Activated CD4-positive, alpha-beta T cell treated with anti-CD3 and anti-CD28 coated beads, Interleukin-2, amount 10 ng/mL, durations not matched to agents 24 days and 14 days (primary cell): ENCODE measurements at places on chromosomes 6 and 20.
A peak's percentile ranks its signal among the peaks of the same experiment; 100 is the strongest.

- DNase-seq: peak; percentile 93
These were observed at the start of gene SLC2A4RG for GRCh38 chr20:63739130-63740069. TSS of gene SLC2A4RG (plus strand) at chr20:63739776. CDS start at chr20:63739913, 137 bp downstream.

GRCh38 chr20:62982124-62983075 is 24.4 kb downstream of the BHLHE23 start:
- no peak for DNase-seq

GRCh38 chr6:116369964-116370759 is 585 bp upstream of the DSE start:
- no peak for DNase-seq

DNA sequence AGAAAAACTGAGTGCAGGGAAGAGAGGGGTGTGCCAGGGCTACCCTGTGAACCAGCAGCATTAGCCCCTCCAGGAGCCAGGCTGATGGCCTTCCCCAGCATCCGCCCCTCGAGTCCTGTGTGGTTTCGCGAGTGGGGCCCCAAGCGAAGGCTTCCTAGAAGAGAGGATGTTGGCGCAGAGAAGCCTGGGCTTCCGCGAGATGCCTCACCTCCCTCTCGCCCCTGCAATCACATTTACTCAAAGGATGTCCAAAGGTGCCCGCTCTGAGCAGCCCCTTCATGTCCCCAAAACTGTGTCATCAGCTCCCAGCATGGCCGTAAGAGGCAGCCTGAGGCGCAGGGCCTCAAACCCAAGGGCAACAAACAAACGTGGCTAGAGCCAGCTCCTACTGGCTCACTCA is 111.7 kb downstream of the PREX1 start:
- peak; percentile 86 for DNase-seq

- DNase-seq: no peak
These were observed 359.1 kb downstream of the SAMD5 start for GRCh38 chr6:147867433-147868226.

DNA sequence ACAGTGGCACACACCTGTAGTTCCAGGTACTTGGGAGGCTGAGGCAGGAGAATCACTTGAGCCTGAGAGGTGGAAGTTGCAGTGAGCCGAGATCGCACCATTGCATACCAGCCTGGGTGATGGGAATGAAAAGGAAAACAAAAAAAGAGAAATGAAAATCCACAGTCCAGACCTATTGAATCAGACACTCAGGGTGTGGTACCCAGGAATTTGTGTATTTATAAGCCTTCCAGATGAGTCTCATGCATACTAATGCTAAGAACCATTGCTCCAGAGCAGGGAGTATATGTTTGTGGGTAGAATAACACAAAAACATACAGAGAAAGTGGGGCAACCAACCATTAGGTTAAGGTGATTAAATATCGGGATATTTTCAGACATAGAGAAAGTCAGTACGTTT is 36.1 kb upstream of the PLCB4 start:
- DNase-seq: no peak

- no peak for DNase-seq
These were observed 36.0 kb upstream of the SMIM29 start for GRCh38 chr6:34284563-34285447.

GRCh38 chr6:73739096-73739495 is 43.1 kb downstream of the CD109 start:
- peak; percentile 73 for DNase-seq

- DNase-seq: no peak
These were observed 6.8 kb downstream of the TCF21 start for GRCh38 chr6:133895573-133896343.

GRCh38 chr6:149904661-149905370 is 6.9 kb upstream of the RAET1E start:
- no peak for DNase-seq

GRCh38 chr6:67759001-67759400 is 876.1 kb upstream of the ADGRB3 start:
- DNase-seq: no peak

GRCh38 chr6:41970436-41970846 is 28.8 kb upstream of the CCND3 start:
- DNase-seq: no peak

DNA sequence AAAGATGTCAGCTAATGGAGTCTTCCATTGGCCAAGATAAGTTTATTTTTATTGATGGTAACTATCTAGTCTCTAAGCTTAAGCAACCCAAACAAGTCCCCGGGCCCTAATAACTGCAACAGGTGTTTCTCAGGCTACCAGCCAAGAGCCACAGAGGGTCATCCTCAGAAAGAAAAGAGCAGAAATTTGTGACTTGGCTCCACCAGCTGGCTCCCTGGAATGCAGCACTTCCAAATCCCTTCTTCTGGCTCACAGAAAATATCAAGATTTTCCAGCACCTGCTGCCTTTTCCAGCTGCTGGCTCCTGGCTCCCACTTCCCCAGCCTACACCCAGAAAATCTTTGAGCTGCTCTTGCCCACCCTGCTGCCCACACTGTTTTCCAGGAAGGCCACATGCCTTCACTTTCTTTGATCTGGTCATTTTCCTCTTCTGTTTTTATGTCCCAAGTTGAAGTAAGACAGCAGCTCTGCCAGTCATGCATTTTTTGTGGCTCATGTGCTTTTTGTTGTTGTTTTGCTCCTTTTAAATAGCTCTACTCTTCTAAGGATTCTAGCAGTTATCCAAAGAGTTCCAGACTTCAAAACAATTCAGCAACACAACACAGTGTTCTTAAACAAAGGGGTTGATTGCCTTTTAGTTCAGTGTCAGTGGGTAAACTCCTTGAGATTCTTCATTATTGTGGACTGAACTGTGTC is 151.0 kb upstream of the SMLR1 start:
- no peak for DNase-seq

DNA sequence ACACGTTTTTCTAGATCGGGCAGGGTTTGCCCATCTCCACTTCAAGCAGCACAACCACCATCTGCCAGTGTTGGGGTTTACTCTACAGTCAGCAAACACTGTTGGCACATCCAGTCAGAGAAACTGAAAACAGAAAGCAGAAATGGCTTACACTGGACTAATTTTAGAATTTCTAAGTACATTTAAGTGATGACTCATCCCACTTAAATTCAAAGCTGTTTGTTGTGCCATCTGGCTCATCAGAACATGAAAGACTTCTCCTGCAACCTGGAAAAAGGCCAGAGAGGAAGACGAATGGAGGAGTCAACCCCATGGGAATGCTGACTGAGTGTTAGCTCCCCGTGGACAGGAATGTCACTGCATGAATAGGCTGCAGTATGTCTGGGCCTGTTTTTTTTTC is 21.8 kb downstream of the FAM209B start:
- DNase-seq: peak; percentile 57

- DNase-seq: no peak
These were observed 5.2 kb downstream of the RPS12 start for GRCh38 chr6:132819405-132820161.

- no peak for DNase-seq
These were observed 85.1 kb downstream of the LYRM4 start for GRCh38 chr6:5175635-5176034.

GRCh38 chr6:69719602-69720193 is 77.1 kb downstream of the LMBRD1 start:
- no peak for DNase-seq

GRCh38 chr6:167676666-167677421 is 149.9 kb upstream of the AFDN start:
- DNase-seq: no peak

GRCh38 chr6:44116641-44117382 is 10.4 kb downstream of the MRPL14 start:
- no peak for DNase-seq

- DNase-seq: no peak
These were observed 566.8 kb downstream of the TFAP2A start for GRCh38 chr6:9848094-9848493.

DNA sequence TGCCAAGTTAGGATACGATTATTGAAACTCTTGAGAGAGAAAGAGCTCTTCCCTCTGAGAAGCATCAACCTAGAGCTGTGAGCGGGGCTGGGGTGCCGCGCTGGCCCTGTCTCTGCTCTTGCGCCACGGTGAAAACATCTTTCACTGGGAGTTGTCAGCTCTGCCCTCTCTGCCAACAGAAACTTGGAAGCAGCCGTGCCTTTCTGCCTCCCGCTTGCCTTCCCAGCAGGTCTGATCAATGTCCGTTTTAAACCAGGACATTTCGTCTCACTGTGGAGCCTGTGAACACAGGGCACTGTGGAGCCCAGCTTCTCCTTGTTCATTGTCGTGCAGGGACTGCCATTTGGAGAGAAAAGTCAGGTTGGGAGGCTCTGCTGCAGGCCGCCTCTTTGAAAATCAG is 249.2 kb upstream of the PMEPA1 start:
- DNase-seq: no peak

DNA sequence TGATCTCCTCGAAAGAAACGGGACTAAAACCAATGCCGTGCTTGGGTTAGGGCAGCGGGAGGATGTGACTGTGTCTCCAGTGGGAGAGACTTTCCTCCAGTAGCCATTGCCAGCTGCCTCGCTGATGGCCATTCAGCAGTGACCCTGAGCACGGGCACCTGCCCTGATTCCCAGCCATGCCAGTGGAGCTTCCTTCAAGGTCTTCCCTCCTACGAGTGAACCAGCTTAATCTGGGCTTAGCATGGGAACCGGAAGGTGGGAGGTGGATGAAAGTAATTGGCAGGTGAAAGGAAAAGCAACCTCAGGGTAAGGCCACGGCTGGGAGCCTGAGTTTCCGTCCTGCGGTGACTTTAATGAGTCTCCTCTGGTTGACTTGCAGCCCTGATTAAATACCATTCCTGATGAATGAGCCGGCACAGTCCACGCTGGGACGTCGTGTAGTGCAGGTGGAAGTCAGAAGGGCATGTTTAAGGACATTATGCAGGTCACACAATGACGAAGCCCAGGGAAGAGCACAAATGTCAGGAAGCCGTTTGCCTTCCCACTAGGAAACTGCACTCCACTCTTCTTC is 813.5 kb downstream of the QKI start:
- no peak for DNase-seq

GRCh38 chr20:59992526-59993084 is 34.4 kb downstream of the CDH26 start:
- peak; percentile 14 for DNase-seq

GRCh38 chr20:53930651-53931504 is 139.5 kb downstream of the BCAS1 start:
- no peak for DNase-seq

GRCh38 chr6:34484899-34485298 is 19.0 kb downstream of the PACSIN1 start:
- DNase-seq: peak; percentile 84

- DNase-seq: no peak
These were observed 49.9 kb downstream of the RPRD1B start for GRCh38 chr20:38083338-38084048.

- DNase-seq: no peak
These were observed 290.3 kb upstream of the STXBP5 start for GRCh38 chr6:146913842-146914488.

DNA sequence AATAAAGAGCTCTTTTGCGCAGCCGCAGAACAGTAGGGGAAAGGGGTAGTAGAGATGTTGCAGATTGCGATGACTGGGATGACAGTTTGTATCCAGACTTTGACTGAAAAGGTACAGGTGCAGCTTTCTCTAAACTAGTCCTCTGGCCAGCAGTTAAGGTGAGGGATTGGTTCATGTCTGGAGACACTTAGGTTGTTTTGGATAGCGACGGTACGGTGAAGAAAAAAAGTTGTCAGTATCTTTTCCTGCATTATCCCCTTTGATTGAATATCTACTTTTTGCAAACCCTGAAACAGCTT is 537 bp downstream of the PRR3 start:
- DNase-seq: no peak

GRCh38 chr20:63055575-63056235 is 48.9 kb upstream of the BHLHE23 start:
- DNase-seq: no peak

- DNase-seq: peak; percentile 79
These were observed 42.6 kb downstream of the RBM38 start for GRCh38 chr20:57433657-57434389.

DNA sequence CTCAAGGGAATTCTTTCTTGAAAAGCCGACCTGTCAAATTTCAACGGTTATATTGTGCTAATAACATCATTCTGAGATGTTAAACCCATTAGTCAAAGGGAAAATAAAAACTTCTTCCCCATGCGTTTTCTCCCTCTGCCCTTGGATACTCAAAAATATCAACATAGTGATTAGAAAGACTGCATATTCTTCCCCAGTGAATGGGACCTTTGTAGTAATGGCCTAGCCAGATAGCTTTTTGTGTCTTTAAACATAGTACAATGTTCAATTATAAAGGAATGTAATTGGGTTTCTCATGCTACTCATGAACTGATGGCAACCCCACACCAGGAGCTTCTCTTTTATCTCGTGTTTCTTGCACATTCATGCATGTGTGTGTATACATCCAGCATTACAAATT is 69.4 kb downstream of the PHACTR1 start:
- no peak for DNase-seq

- DNase-seq: no peak
These were observed 221.9 kb upstream of the CDH4 start for GRCh38 chr20:61030130-61030529.

- no peak for DNase-seq
These were observed 82.6 kb upstream of the CNKSR3 start for GRCh38 chr6:154593122-154593521.

DNA sequence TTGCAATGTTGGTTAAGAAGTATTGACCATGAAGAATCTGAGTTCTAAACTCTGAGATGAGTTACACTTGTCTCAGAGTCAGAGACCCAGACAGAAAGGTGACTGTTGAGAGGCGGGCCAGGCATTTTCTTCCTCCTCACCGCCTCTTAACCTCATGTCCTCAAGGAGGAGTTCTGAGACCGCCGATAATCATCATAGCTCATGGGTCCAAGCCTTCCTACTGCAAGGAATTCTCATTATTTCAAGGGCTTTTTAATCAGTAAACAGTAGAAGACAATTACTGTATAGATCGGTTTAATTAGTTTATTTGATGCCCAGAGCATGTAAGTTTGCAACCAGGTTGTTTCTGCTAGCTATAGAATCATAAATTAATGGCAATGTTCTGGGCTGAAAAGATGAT is 382.4 kb upstream of the MMS22L start:
- DNase-seq: no peak

GRCh38 chr20:61804752-61805295 is 260.9 kb downstream of the TAF4 start:
- no peak for DNase-seq

GRCh38 chr6:96522465-96523009 is 931 bp downstream of the UFL1 start:
- DNase-seq: no peak
